ENCODE measurements at places on chromosomes 3 and 15.

GRCh38 chr3:37419979-37420378 is 245.6 kb upstream of the LRRFIP2 start:
- no peak for DNase-seq

GRCh38 chr3:13243586-13243985 is 170.4 kb upstream of the IQSEC1 start:
- no peak for DNase-seq

DNA sequence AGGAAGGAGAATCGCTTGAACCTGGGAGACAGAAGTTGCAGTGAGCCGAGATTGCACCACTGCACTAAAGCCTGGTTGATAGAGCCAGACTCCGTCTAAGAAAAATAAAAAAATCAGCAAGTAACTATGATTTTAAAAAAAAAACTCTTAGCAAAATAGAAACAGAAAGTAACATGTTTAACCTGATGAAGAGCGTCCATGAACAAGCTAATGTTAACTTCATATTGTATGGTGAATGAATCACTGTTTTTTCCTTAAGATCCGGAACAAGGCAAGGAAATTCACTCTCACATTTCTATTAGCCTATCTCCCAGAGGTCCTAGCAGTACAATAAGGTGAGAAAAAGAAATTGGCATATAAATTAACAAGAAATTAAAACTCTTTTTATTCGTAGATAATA is 69.0 kb downstream of the RFX7 start:
- DNase-seq, result no peak

- DNase-seq, result no peak
Measured at GRCh38 chr3:193996641-193997089, 139.3 kb upstream of the HES1 start.

DNA sequence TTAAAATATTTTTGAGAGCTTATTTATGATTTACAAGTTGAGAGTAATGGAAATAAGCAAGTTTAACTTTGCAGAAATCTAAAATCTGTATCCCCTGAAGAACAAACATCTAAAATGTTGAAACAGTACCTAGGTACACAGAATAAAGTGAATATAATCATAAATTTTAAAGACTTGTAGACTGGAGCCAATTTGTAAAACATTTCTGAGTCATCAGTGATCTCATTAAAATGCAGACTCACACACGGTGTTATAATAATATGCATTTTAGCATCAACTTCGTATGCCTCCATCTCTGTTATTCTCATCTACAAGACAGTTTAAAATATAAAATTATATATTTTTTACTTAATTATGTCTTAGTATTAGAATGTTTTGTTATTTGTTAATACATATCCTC is 399.5 kb upstream of the GOLIM4 start:
- no peak for DNase-seq
